ENCODE measurements at places on chromosomes 4 and X. TPM values are rescaled to one million over a fixed set of nuclear protein-coding genes. Genes with fewer than 3 reads are reported as not detected.

DNA sequence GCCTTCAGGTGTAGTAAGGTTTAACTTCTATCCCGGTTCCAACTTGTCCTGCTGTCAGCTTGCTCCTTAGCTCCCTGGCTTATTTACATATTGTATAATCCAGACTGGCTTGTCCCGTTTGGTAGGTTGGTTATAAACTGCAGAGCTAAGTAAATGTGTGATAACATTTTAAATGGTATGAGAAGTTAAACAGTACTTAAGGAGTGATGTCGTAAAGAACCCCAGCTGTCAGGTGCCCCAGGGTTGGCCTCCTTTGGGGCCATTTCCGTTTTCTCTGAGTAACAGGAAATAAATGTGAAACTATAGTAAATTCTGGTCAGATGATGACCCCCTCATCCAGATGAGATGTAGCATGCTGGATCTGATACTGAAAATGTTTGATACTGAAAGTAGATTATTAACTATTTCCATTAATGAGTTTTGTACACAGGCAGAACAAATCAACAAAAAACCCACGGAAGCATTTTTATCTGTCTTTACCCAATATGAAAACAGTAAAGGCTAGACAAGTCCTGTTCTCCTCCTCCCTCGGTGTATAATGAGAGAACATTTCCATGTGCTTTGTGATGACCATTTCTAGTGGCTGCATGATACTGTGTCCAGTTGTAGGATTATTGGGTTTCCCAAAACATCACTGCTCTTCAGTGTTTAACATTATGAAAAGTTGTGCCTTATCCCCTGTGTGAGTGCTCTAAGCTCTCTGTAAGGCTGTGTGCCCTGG is 22.4 kb downstream of the GAB1 start:
- no peaks in the 10 kb centered on the region for H3K36me3 ChIP-seq
- no peaks in the 10 kb centered on the region for H3K27me3 ChIP-seq
- H3K4me1 ChIP-seq, result peaks cover 11% of the 10 kb centered on the region
- DNase-seq, result no peak

DNA sequence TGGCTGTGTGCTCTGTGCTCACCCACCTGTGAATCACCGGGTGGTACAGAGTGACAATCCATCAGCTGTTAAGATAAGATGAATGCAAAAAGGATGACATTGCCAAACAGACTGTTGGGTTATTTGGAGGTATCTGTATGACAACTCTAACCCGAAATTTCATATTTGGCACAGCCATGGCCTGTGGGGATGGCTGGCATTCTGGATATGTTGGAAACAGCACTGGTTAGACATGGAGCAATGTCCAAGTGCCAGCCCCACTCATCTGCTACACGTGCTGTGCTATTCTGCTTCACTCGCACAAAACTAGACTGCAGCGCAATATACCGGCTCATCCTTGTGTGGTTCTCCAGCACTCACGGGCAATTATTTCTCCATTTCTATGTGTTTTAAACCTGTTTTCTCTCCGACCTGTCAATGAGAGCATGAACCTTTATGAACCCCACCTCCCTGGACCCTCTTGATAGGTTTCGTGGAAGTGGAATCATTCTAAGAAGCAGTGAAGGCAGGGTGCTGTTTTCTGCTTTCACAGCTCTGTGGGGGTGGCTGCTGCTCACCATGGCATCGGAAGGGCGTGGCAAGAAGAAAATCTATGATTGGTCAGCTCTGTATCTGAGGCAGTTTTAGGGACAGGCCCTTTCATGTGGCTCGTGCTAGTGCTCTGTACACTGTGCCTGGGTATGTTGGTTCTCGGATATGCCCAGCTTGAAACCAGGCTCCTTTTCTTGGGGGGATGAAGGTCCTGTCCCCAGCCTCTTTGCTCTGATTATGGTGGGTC is 94.9 kb downstream of the ENPP6 start:
- no peaks in the 10 kb centered on the region for H3K36me3 ChIP-seq
- H3K27me3 ChIP-seq, result no peaks in the 10 kb centered on the region
- no peak overlapping the region for H3K4me3 ChIP-seq
- H3K4me1 ChIP-seq, result no peaks in the 10 kb centered on the region
- H3K27ac ChIP-seq, result no peak overlapping the region
- no peak for DNase-seq

GRCh38 chr4:46999566-46999965 is 6.2 kb upstream of the GABRA4 start:
- peaks cover 12% of the 10 kb centered on the region for H3K27me3 ChIP-seq
- no peaks in the 10 kb centered on the region for H3K36me3 ChIP-seq

GRCh38 chr4:177480795-177481194 is 38.6 kb upstream of the AGA start:
- H3K27ac ChIP-seq, result no peak overlapping the region
- DNase-seq, result no peak
- H3K4me1 ChIP-seq, result no peaks in the 10 kb centered on the region
- no peaks in the 10 kb centered on the region for H3K36me3 ChIP-seq
- no peak overlapping the region for H3K4me3 ChIP-seq

DNA sequence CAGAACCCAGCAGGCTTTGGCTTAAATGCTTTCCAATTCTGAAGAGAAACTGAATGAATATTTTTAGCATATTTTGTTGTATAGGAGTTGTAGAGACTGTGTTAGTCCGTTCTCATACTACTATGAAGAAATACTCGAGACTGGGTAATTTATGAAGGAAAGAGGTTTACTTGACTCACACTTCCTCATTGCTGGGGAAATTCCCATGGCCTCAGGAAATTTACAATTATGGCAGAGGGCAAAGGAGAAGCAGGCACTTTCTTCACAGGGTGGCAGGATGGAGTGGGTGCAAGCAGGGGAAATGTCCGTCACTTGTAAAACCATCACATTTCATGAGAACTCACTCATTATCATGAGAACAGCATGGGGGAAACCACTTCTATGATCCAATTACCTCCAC is 291.7 kb downstream of the PACRGL start:
- H3K4me3 ChIP-seq, result no peak overlapping the region
- DNase-seq, result no peak
- H3K36me3 ChIP-seq, result no peaks in the 10 kb centered on the region
- no peaks in the 10 kb centered on the region for H3K27me3 ChIP-seq

- DNase-seq, result peak; percentile 10
- H3K27ac ChIP-seq, result peak overlapping the region; percentile 75
Observed at GRCh38 chrX:20265726-20266681, 705 bp downstream of the RPS6KA3 start.

DNA sequence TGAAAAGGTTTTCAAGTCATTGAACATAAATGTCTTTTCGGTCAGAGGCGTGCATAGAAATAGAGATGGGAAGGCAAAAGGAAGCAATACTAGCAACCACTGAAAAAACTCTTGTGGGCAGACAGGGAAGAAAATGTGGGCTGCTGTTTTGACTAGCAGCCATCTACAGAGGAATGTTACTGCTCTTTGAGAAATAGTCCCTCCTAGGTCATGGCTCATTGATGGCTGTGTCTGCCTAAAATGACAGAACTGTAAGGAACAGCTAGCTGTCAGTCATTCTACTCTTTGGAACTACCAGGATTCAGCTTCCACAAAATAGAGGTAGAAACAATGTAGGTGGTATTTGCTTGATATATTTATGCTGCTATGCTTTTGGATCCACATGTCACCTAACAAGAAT is 26.9 kb upstream of the TMPRSS11B start:
- H3K36me3 ChIP-seq, result no peaks in the 10 kb centered on the region
- no peaks in the 10 kb centered on the region for H3K27me3 ChIP-seq
- H3K4me3 ChIP-seq, result no peak overlapping the region
- DNase-seq, result no peak

DNA sequence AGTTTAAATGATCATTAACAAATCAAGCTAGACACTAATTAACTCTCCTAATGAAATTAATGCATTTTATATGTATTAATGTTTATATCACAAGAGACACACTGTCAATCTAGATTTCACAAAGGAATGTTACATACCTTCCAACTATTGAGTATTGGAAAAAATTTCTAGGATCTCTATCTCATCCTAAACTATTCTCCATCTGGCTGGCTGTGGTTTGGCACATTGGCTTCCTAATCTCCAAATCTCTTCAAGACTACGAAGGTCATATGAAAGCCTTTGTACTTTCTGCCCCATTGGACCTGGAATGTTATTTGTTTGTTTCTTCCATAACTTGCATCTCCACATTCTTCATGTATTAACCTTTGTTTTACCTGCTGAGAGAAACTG is 1160.0 kb downstream of the ADGRL3 start:
- no peaks in the 10 kb centered on the region for H3K36me3 ChIP-seq
- DNase-seq, result no peak
- H3K4me1 ChIP-seq, result no peaks in the 10 kb centered on the region
- H3K4me3 ChIP-seq, result no peak overlapping the region

GRCh38 chr4:87882321-87882720 is 49.6 kb downstream of the MEPE start:
- DNase-seq, result no peak
- H3K4me1 ChIP-seq, result no peaks in the 10 kb centered on the region
- H3K36me3 ChIP-seq, result no peaks in the 10 kb centered on the region

AMER1 gene
- 3.0 TPM for total RNA-seq

PRMT9 gene
- 21.1 TPM for total RNA-seq

TMEM255A gene
- total RNA-seq, result not detected

Data from CD4-positive, alpha-beta T cell (primary cell).